ENCODE measurements at places on chromosomes 6 and 20. TPM values are rescaled to one million over a fixed set of nuclear protein-coding genes. Genes with fewer than 3 reads are reported as not detected.

DNAH8 gene
- total RNA-seq: not detected

SLC44A4 gene
- total RNA-seq: 0.29 TPM

DNA sequence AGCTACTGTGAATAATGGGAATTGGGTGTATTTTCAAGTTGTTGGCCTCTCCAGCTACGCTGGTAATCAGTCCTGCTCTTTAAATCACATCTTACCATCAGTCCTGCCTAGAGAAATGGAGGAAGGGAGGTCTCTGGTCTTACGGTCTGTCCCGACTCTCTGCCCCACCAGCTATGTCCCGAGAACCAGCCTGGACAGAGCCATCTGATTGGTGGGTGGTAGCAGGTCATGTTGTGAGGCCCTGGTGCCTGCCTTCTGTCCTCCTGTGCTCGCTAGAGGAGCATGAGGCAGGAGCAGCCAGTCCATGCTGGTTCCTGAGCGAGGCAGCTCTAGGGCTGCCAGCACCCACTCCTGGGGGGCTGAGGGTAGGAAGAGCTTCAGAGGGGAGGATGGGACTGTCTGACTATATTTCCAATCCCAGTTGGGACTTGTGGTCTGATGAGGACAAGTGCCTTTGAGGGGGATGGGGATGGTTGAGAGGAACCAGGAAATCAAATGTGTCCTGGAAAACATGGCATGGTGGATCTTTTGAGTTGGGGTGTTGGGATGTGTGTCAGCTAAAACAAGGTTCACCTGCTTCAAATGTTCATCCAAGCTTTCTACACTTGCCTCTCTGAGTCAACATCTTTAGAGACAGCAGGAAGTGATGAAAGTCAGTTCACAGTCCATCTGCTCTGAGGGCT, 33.0 kb downstream of the SYNJ2 start:
- no peak for DNase-seq

GRCh38 chr20:4814696-4815252, 93.1 kb downstream of the PRND start:
- DNase-seq: peak; percentile 49

ZNF831 gene
- 12.7 TPM for total RNA-seq

BNIP5 gene
- not detected for total RNA-seq

All from activated naive CD4-positive, alpha-beta T cell treated with anti-CD3 and anti-CD28 coated beads, Interleukin-2, amount 50 U/mL, for 72 hours (primary cell).